ENCODE measurements at places on chromosomes 7 and 10. TPM values are rescaled to one million over a fixed set of nuclear protein-coding genes. Genes with fewer than 3 reads are reported as not detected.

- DNase-seq = no peak
Observed at GRCh38 chr10:61097026-61097425, 153.0 kb upstream of the RHOBTB1 start.

The RASA4B gene
- total RNA-seq = 12.1 TPM

The CACNB2 gene
- total RNA-seq = 16.8 TPM

DNA sequence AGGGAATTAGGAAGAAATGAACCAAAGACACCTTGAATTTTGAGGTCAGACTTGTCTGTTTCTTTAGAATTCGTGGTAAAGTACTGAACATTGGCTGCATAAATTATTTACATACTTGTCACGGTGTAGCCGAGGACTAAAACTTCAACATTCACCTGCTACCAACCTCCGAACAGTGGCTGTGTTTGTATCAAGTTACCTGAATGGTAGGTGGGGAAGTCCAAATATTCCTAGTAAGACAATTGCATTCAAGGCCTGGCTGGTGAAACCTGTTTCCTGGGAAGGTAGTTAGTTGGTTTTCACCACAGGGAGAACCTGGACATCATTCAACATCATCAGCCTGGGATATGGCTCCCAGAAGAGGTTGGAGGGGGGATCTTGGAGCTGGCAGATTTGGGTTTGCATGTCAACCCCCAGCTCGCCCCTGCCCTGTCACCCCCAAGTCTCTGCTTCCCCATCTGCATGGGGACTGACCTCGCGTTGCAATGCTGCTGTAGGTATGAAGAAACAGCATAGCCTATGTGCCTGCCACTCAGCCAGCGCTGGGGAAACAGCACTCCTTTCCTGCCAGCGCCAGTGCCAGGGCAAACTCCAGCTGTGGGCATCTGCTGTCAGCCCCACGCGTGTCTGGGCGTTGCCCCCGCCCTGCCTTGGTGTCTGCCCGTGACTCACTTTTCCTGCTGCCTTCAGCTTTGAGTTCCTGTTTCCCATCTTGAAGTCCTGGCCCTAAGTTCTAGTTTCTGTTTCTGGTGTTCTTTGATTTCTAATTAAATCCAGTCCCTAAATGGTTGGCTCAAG is 12.7 kb upstream of the LARP4B start:
- peak; percentile 92 for DNase-seq

The NFE2L3 gene
- total RNA-seq = 1.8 TPM

- DNase-seq = no peak
Observed at GRCh38 chr7:116241291-116241690, 31.0 kb downstream of the TES start.

GRCh38 chr7:37759526-37759925 is 76.0 kb downstream of the GPR141 start:
- DNase-seq = no peak

DNA sequence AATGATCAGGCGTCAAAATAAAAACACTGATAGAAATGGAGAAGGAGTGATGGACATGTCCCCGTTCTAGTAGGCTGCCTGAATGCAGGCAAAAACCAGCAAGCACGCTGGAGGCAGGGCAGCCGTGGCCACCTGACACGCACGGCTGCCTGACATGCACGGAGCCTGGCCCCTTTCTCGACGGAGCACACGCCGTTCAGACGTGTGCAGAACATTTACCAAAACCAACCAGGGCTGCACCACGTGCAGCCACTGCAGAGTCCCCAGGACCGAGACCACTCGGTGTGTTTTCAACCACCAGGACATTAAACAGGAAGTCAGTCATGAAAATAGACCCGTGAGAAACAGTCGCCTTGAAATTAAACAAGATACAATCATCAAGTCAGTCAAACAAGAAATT is 61.9 kb upstream of the NKX6-2 start:
- no peak for DNase-seq

DNA sequence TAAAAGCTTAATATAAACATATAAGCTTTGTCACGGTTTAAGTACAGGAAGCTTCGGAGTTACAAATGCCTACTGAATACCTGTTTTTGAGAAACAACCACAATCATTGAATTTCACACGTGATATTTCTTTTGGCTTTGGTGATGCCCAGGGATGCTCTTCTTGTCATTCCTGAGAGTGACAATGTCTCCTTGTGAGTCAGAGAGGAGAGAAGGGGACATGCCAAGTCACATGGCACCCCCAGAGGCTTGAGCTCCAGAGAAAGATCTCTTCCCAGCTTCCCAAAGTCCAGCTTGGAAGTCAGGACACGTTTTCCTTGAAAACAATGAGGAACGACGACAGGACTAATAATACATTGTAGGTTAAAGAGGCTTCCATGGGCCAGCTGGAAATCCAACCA is 242.4 kb downstream of the ARHGAP21 start:
- no peak for DNase-seq

GRCh38 chr7:91185771-91186170 is 78.5 kb upstream of the FZD1 start:
- DNase-seq = no peak

DNA sequence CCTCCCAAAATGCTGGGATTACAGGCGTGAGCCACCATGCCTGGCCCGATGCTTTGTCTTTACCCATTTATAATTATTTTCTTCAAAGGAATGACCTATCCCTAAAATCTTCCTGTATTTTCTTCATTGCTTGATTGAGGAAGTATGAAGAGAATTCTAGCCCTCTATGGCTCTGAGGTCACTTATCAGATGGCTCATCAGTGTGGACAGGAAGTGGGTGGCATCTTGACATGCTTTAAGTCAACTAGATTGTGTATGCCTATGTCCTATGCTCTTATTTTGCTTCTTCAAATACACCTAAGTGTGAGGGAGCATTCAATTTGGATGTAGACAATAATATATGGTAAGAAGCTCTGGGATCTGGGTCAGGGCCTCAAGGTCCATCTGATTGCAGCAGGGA is 1020.5 kb downstream of the LRMDA start:
- DNase-seq = no peak

The FGFBP3 gene
- total RNA-seq = 1.5 TPM

- DNase-seq = no peak
Observed at GRCh38 chr7:98805956-98806838, 63.6 kb downstream of the TMEM130 start.

DNA sequence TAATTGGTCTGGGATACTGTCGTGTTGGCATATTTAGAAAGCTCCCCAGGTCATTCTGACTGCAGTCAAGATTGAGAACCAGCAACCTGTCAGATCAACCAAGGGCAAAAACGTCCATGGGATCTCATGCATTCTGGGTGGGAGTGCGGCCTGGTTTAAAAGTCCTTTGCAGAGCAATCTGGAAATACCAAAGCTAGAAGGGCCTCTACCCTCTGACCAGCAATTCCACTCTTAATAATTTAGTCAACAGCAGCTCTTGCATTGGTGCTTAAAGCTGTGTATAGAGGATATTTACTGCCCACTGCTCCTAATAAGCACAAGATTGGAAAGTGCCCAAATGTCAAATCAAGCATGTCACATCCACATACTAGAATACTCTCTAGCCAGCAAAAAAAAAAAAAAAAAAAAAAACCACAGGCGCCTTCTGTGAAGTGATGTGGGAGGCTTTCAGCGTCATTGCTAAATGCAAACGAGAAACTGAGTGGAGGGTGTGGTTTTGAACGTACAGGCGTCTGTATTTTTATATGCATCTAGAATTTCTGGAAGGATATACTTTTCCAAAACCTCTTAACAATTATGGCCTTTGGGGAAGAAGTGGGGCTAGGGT is 44.8 kb upstream of the HSPA12A start:
- DNase-seq = no peak

GRCh38 chr7:149267733-149268132 is 5.7 kb downstream of the ZNF783 start:
- DNase-seq = no peak

- DNase-seq = no peak
Observed at GRCh38 chr10:48600645-48601505, 4.0 kb downstream of the ARHGAP22 start.

The TMEM178B gene
- 1.2 TPM for total RNA-seq

- peak; percentile 59 for DNase-seq
Observed at GRCh38 chr10:69749178-69750010, 52.3 kb upstream of the COL13A1 start.

DNA sequence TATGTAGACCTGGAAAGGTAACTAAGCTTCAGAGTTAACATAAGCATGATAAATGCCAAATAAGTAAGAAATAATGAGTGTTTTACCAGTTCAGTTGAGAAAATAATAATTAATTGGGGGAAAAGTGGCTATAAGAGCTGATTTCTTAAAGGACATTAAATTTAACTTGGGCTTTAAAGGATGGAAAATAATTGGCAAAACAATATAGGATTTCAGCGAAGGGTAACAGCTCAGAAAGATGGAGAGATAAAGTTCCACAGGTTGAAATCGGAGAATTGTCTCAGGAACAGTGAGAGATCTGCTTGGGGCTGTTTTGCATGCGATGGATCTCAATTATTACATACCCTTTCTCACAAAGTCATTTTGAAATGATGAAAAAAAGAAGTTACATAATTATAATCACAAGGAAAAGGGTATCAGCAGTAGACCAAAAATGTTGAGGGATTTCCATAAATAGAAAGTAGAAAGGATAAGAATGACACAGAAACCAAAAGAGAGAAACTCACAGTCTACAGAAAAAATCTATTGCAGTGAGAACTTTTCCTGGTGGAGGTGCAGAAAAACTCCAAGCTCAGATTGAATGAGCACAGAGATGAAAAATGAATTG is 40.1 kb upstream of the ITGB8 start:
- DNase-seq = no peak

GRCh38 chr7:38428041-38428440 is 154.6 kb upstream of the TARP start:
- peak; percentile 66 for DNase-seq

DNA sequence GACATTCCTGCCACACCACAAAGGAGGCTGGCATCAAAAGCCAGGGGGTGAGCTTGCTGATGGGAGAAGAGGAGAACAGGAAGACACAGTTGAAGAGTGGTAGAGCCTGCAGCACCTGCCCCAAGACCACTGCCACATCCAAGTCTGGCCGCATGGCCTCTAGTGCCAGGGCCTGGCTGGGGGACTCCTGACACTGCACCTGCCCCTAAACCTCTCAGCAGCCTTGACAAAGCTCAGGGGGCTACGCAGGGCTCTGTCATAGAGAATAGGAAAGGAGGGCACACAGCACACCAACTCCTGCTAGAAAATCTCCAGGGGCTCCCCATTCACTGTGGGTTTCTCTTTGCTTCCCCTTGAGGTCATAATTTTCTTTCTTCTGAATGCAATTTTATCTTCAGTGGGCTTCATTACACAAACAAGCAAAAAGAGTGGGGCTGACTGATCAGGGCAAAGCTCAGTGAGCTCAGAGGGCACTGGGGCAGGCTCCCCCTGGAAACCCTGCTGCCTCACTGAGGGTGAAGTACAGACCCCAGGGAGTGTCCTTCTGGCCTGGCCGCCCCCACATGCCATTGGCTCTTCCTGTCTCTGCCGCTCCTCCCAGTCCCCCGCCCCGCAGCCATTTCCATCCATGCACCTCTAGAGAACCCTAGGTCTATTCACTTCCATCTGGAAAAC is 37.2 kb downstream of the VOPP1 start:
- DNase-seq = no peak

- DNase-seq = no peak
Observed at GRCh38 chr10:3613318-3613717, 171.7 kb downstream of the KLF6 start.

GRCh38 chr10:44102726-44103255 is 282.1 kb downstream of the CXCL12 start:
- no peak for DNase-seq

- no peak for DNase-seq
Observed at GRCh38 chr10:79472951-79473350, 27.5 kb upstream of the ZCCHC24 start.

- DNase-seq = no peak
Observed at GRCh38 chr10:60281792-60282353, 107.8 kb downstream of the ANK3 start.

GRCh38 chr7:138345567-138345966 is 114.5 kb upstream of the TRIM24 start:
- no peak for DNase-seq

DNA sequence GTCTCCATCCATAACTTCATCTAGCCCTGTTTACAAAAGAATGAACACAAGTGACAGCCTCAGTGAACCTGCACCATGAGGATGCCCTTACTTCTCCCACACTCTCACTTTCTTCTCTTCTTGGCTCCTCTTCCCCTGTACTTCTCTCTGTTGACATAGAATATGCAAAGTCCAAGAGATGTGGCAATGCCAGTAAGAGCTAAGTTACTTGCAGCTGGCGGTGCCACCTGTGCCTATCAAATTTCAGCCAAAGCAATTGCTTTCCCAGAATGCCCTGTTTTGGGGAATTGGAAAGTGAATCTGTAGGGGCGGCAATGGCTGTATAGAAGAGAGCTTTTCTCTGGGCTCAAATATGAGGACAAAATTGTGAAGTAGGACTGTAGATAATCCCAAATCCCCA is 557.8 kb downstream of the AUTS2 start:
- DNase-seq = no peak

GRCh38 chr7:94050046-94050445 is 45.9 kb upstream of the BET1 start:
- no peak for DNase-seq

The GPRIN2 gene
- total RNA-seq = not detected

The CUEDC2 gene
- 35.7 TPM for total RNA-seq

GRCh38 chr7:70695795-70696083 is 436.2 kb upstream of the GALNT17 start:
- no peak for DNase-seq

DNA sequence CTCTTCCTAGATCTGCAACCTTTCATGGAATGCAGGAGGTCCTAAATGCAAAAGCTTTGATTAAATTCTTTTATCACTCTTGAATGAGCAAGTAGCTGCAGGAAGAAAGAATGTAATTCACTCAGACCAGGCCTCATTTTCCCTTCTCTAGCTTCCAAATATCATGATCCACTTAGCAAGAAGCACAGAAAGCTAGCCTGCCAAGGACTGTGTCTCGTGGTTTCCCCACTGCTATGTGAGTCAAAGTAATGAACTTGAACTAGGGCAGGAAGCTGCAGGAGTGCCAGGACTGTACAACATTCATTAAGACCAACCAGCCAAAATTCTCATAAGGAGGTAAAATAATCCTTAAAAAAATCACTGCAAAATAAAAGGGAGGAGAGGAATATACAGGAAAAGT is 379.2 kb downstream of the CALN1 start:
- DNase-seq = no peak

DNA sequence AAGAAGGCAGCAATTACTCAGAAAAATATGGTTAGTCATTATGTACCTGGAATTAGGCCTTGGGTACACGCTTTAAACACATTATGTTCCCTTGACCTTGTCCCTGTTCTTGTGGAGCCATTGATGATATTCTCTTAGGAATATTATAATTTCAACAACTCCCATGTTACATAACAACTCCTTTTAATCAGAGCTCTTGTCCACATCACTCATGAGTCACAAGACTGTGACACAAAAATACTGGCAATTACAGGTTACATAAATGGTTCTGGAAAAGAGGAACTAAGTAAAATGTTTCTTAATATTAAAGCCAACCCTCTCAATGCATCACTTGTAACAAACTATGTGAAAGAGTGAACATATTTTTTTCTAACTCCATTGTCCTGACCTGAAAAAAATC is 143.8 kb upstream of the PCLO start:
- DNase-seq = no peak

DNA sequence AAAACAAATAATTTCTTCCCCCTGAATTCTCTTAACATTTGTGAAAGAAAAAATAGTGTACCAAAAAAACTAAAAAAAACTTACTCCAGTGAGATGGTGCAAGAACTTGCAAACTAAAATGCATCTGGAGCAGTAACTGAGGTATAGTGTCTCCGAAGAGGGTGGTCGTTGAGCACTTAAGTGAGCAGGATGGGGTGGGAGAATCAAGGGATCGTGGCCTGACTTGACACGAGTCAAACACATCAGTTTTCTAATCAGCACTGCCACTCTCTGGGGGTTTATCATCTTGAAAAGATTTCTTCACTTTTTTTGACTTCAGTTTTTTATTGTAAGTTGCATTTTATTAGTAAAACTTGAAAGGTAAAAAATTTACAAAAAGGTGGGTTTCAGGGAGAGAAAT is 2.5 kb downstream of the ZNF273 start:
- DNase-seq = no peak

Measured in posterior vena cava (tissue), 2 donors.